ENCODE measurements at places on chromosomes 7 and 10.

GRCh38 chr10:132186488-132187429 is at the start of gene DPYSL4:
Gene DPYSL4, plus strand, starts transcription at chr10:132186948. Its CDS starts 116 bp downstream, at chr10:132187064.
- no peak for DNase-seq

DNA sequence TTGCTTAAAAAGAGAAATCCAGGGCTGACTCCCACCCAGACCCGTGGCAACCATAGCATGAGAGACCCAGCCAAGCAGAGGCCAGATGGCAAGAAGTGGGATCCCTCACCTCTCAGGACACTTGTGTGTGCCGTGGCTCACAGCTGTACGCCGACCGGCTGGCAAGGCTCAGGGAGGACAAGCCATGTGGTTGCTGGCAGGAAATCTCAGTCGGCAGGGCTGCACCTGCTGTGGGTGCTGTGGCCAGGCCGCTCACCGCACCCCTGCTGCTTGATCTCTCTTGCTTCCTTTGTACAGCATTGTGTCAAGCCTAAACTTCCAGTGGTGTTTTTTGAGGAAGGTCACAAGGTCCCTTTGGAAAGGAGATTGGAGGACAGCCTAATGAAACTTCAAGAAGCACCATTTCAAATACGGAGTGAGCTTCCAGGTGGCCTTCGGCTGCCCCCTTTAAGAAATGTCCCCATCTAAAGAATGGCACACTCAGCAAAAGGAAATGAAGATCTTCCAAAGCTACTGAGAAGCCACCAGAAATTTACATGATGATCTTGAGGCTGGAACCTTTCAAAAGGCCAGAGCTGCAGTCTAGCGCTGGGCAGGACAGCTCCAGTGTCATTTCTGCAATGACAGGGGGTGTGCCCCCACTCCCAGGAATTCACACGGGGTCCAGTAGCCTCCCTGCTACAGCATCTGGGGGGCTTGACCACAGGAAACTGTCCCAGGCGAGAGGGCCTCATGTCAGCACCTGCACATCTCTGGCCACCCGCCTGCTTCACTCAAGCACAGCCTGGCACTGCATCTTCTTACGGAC is 409.0 kb upstream of the MGMT start:
- DNase-seq: no peak

GRCh38 chr10:124315591-124316270 is 103.0 kb downstream of the OAT start:
- DNase-seq: peak; percentile 34

DNA sequence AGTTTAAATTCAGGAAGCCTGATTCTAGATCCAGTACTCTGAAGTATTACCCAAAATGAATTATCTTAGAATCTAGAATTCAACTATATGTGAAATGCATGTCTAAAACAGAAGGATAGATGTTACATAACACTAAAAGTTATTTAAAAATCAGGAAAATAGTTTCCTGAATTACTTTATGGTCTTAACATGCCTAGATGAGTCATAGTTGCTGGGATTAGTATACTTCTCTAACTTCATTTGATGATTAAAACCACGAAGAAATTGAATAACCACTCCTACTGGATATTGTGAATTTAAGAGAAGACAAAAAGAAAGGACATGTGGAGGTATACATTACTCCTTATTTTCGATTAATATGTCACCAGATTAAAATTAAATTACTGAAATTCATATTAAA is 65.5 kb downstream of the ATAD1 start:
- DNase-seq: peak; percentile 64

DNA sequence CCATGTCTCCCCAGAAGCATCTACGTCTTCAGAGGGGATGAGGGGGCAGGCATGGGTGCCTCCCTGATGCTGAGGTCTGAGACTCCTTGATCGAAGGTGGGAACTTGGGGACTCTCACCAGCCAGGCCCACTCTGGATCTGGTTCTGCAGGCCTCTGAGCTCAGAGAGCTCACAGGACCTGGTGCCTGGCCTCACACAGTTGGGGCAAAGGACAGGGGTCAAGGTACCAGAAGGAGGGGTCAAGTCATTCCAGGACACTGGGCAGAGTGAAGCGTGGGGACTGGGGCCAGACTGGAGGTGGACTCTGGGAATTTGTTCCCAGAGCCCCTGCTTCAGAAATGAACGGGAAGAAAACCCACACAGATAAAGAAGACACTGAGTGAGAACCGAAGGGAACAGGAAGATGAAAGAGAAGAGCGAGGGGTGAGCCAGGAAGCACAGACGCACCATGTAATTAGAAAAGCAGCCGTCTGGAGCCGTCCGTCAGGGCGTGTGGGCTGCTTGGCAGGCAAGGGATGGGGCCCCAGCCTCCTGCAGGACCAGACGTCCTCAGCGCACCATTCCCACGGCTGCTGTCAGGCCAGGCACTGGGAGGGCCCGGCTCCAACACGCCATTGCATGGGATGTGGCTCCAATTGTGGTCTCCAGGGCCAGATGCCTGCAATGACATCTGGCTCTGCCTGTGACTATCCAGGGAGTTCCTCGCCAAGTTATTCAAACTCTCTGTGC is 47.7 kb downstream of the ZCCHC24 start:
- DNase-seq: peak; percentile 60

DNA sequence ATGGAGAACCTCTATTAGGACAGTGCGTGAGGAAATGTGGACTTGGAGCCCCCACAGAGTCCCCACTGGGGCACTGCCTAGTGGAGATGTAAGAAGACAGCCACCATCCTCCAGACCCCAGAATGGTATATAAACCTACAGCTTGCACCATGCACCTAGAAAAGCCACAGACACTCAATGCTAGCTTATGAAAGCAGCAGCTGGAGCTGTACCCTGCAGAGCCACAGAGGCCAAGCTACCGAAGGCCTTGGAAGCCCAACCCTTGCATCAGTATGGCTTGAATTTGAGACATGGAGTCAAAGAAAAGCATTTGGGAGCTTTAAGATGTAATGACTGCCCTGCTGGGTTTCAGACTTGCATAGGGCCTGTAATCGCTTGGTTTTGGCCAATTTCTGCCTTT is 361.3 kb downstream of the ZNF248 start:
- DNase-seq: no peak

DNA sequence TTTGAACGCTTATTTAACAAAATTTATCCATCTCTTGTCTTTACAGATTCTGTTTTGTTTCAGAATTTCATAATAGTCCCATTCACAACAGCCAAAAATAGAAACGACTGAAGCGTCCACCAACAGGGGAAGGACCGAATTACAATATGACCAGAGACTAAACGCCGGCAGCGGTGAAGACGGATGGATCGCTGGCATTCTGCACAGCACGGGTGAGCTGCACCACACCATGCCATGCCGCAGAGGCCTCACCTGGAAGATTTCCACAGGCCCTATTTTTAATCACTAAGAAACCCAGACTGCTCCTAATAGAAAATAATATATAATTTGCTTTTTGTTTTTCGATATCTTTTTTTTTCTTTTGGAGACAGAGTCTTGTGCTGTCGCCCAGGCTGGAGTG is 91.0 kb downstream of the ELFN1 start:
- DNase-seq: no peak

DNA sequence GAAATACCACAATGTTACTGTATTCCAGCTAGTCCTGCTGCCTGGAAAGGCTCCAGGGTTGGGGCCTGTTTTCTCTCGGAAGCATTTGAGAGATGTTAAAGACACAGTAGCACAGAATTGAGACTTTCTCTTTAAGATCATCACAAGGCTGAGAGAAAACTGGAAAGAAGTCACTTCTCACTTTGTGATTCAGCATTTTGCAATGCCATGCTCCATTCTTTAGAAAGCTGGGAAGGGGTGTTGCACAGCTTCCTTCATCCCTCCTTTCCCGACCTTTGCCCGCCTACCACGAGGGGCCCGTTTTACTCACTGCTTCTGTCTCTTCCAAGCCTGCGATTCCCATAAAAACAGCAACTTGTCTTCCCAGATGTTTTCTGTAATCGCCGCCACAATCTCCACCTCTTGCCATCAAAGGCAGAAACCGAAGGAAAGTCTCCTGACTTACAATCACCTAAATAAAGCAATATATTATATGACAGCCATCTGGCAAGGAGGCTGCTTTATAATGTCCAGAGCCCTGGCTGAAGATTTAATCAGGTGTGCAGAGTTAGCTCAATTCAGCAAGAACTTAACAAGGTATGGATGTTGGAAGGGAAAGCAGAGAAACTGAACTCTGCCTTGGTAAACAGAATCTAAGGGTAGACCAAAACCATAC is 18.9 kb downstream of the NOD1 start:
- peak; percentile 96 for DNase-seq

DNA sequence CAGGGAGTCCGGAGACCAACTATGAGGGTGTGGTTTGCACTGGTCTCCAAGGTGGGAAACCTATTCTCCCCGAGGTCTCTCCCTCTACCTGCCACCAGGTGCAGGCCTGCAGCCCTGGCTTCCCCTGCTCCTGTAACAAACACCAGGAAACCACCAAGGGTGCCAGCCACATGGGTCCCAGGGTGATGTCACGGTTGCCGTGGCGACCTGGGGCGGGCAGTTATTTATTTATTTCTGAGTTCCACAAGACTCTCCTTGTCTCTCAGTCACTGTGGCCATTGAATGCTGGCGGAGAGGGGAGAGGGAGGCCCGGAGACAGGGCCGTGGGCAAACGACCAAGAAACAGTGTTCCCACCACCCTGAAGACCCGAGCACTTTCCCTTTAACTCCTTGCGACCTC is 27.0 kb downstream of the MMD2 start:
- no peak for DNase-seq

GRCh38 chr10:14601872-14602725 is 172.6 kb downstream of the FAM107B start:
- peak; percentile 86 for DNase-seq

DNA sequence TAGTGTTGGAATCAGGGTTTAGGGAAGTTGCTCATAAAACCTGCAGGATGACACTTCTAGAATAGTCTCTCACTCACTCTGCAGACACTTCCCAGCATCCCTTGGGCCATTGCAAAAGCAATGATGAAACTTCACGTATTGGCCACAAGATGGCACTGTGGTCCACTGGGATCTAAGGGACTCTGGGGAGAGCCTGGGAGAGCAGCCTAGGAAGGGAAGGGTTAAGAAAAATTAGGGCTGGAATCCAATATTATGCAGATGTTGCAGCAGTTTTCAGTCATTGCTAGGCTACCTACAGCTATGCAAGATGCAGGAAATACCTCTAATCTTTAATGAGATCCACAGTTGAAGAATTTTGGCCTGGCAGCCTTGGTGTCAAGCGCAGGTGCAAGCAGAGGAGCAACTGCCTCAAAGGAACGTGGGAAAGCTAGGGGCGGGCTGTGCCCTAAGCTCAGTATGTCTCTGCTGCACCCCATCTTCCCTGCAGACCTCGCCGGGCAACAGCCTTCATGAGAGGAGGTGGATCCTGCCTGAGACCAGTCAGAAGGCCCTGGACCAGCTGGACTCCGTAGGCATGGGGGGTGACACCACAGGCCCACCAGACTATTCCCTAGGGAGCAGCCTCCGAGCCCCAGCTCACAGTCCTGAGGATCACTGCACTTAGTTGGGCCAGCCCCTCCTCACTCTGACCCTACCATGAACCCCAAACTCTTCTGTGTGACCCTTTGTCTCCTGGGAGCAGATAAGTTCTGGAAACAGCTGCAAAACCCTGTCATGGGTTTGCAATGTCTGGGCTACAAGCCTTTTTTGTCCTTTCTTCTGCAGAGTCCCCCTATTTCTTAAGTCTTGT is 127.9 kb upstream of the PRSS58 start:
- peak; percentile 87 for DNase-seq

GRCh38 chr7:113608782-113609181 is 310.0 kb downstream of the PPP1R3A start:
- peak; percentile 11 for DNase-seq

DNA sequence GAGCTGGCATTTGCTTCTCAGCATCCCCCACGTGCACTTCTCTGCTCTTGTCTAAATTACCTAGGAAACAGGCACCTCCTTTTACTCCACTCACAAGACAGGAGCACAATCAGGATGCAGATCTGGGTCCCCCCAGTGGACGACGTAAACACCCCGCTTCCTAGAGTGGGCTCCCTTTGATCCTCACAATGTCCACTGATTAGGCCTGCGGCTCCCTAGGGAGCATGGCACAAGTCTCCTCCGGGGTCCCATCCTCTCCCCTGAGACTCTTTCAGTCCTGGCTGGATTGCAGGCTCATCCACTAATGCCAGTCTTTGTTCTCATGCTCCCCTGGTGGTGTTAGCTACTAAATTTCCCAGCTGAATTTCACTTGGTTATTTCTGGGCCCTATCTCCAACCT is 98.3 kb downstream of the GLI3 start:
- DNase-seq: peak; percentile 12

GRCh38 chr7:123746931-123747488 is 1.8 kb downstream of the WASL start:
- DNase-seq: no peak

- no peak for DNase-seq
Measured at GRCh38 chr7:18163091-18163490, 135.4 kb upstream of the PRPS1L1 start.

DNA sequence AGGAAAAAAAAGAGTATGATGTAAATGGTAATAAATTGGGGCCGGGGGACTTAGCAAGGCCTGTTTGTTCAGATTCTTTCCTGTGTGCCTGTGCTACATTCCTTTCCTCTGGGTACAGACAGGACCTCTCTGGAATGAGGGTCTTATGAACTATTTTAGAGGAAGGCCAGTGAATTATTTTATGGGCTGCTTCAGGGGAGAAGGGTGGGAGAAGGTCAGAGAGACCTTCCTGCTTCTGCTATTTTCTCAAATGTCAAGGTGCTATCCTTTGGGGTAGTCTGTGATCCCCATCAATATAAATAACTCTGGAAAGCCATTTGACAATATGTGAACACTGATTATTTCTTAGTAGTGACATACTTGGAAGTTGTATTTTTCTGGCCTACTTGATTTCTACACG is 426.5 kb downstream of the SH2D4B start:
- DNase-seq: no peak

GRCh38 chr10:23725548-23725947 is 286.7 kb downstream of the OTUD1 start:
- no peak for DNase-seq

DNA sequence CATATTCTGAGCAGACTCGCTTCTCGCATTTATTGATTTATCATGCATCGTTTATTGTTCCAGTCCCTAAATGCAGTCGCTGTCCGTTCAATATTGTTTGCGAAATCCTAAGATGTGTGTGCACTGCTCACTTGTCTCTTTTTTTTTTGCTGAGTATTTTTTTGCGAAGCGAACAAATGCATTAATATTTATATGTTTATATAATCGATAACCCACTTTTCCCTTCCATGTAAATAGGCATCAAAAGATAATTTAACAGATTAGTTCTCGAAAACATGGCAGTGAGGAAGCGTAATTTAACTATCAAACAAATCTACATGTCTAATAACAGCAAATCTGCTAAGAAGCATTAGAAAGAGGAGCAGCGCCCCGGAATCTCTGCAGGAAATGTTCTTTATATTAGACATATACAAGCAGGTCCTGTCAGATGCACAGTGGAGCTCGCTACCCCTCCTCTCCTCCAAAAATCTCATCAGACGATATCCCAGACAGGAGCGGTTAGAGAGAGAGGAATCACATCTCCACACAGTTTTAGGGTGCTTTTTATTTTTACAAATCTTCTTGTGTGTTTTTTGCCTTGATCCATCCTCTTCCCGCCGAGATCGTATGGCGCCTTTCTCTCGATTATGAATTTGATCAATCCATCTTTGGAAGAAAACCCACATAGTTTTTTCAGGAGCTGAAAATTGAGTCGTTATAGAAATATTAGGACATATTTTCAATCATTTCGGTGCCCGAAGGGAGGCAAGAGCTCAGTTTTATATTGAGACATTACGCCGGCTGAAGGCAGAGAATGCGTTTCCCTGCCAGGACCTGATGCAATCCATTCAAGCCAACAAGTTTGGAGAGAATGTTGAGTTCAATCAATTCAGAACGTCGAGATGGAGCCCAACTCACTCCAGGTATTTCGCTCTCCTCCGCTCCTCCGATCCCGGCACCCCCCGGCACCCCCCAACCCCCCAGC is at the start of gene ARID5B:
Gene ARID5B (plus strand): TSS at position 871 of the 964 bp plus-strand sequence. CDS start 11 bp downstream, at position 882.
- peak; percentile 84 for DNase-seq

Measured in choroid plexus epithelial cell (primary cell).